ENCODE measurements at places on chromosomes 16 and 17. TPM values are rescaled to one million over a fixed set of nuclear protein-coding genes. Genes with fewer than 3 reads are reported as not detected.

- no peaks in the 10 kb centered on the region for H3K27me3 ChIP-seq
- H3K4me1 ChIP-seq = no peaks in the 10 kb centered on the region
- H3K27ac ChIP-seq = no peak overlapping the region
- DNase-seq = no peak
These were observed 30.6 kb upstream of the IRX3 start for GRCh38 chr16:54317101-54317611.

- H3K27ac ChIP-seq = no peak overlapping the region
- no peaks in the 10 kb centered on the region for H3K27me3 ChIP-seq
- no peak overlapping the region for H3K4me3 ChIP-seq
- no peaks in the 10 kb centered on the region for H3K4me1 ChIP-seq
- no peaks in the 10 kb centered on the region for H3K36me3 ChIP-seq
- no peak for DNase-seq
These were observed 32.7 kb upstream of the GCSH start for GRCh38 chr16:81128726-81129524.

DNA sequence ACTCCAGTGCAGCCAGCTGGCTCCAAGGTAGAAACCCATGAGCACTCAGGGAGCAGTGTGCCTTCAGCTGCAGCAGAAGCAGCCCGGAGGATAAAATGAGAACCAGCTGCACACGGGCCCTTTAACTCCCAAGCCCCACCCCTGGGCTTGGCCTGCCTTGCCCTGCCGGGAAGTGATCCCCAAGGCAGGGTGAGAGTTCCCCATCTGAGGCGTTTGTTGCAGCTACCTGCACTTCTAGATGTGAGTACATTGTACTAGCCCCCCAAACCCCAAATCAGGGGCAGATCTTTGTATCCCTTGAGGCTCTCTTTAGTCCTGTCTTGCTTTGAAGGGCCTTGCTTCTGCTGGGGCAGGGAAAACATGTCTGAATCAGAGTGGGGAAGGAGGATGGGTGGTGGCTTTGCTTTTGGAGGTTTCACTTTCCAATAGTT, at the start of gene MVP:
Gene MVP, plus strand, starts transcription at position 192 of the 431 bp plus-strand sequence. CDS start 10,088 bp downstream, outside the sequence.
- peaks cover 68% of the 10 kb centered on the region for H3K4me1 ChIP-seq
- peaks cover 44% of the 10 kb centered on the region for H3K36me3 ChIP-seq
- DNase-seq = peak; percentile 80
- H3K27me3 ChIP-seq = no peaks in the 10 kb centered on the region
- peak within 1 kb of the TSS; percentile 95 for H3K27ac ChIP-seq

DNA sequence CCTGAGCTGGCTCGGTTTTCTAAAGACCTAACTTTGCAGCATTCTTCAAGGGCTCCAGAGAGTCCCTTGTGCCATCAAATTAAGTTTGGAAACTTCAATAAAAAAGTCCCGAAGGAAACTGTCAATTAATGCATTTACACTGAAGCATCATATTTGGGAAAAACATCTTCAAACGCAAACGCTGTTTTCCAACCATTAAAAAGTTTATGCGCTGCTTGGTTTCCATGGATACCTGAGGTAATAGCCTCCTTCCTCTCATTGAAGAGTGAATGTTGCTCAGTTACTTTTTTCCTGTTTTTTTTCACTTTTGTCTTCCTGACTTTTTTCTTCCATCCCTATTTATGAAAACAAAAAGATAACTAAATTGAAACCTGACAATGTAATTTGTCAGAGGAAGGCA, 399.1 kb downstream of the MAF start:
- no peak overlapping the region for H3K4me3 ChIP-seq
- H3K27me3 ChIP-seq = no peaks in the 10 kb centered on the region
- H3K4me1 ChIP-seq = no peaks in the 10 kb centered on the region
- no peak for DNase-seq
- no peaks in the 10 kb centered on the region for H3K36me3 ChIP-seq

DNA sequence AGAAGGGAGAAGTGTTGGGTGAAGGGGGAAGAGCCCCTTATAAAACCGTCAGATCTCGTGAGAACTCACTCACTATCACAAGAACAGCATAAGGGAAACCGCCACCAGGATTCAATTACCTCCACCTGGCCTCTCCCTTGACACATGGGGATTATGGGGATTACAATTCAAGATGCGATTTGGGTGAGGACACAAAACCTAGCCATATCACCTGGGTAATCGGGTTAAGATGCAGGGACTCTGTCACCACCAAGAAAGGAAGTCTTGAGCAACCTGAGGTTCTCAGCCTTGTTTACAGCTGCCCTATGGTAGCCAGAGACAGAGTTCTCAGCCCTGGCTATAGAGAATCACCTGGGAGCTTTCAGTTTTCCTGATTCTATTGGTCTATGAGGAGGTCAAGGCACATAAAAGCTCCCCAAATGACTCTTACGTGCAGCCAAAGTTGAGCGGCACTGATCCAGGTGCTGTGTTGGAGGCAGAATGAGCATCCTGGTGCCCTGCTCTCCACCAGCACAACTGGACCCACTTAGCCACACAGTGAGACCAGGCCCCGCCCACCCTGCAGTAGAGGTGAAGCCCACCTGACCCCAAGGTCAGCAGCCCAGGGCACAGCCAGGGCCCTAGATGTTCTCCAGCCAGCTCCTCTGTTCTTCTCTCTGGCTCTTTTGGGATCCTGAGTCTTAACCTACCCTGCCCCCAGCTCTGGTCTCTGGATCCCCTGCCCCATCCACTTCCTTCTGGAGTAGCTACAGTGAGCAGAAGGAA, 138.5 kb upstream of the CDH5 start:
- no peaks in the 10 kb centered on the region for H3K4me1 ChIP-seq
- DNase-seq = no peak
- H3K27ac ChIP-seq = no peak overlapping the region
- H3K36me3 ChIP-seq = no peaks in the 10 kb centered on the region
- no peak overlapping the region for H3K4me3 ChIP-seq
- peaks cover 4% of the 10 kb centered on the region for H3K27me3 ChIP-seq

GRCh38 chr16:3101841-3102470, 2.9 kb upstream of the ZSCAN10 start:
- no peaks in the 10 kb centered on the region for H3K36me3 ChIP-seq
- peak overlapping the region; percentile 88 for H3K27ac ChIP-seq
- H3K4me1 ChIP-seq = peaks cover 43% of the 10 kb centered on the region

GRCh38 chr16:47461598-47462266, 601 bp downstream of the PHKB start:
- H3K27me3 ChIP-seq = no peaks in the 10 kb centered on the region
- peaks cover 59% of the 10 kb centered on the region for H3K4me1 ChIP-seq
- H3K27ac ChIP-seq = peak overlapping the region; percentile 84

DNA sequence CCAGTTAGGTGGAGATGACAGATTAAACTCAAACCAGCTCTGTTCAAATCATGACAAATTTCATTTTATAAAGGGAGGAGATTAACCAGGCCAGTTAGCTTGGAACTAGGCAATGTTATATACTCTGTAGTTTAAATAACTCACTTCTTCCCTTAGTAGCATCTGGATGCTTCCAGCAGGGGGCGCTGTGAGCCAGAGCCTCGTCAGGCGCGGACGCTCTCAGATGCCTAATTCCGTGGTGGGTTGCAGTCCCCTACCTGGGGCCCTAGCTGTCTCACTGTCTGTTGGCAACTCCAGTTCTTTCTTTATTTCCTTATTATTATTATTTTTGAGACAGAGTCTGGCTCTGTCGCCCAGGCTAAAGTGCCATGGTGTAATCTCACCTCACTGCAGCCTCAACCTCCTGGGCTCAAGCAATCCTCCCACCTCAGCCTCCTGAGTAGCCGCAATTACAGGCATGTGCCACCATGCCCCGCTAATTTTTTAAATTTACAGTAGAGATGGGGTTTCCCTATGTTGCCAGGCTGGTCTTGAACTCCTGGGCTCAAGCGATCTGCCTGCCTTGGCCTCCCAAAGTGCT, 17.3 kb upstream of the WFDC1 start:
- peaks cover 2% of the 10 kb centered on the region for H3K27me3 ChIP-seq
- peak; percentile 86 for DNase-seq
- no peaks in the 10 kb centered on the region for H3K4me1 ChIP-seq
- H3K36me3 ChIP-seq = no peaks in the 10 kb centered on the region
- no peak overlapping the region for H3K4me3 ChIP-seq

GRCh38 chr17:50955160-50955559, 89.0 kb upstream of the TOB1 start:
- no peak overlapping the region for H3K4me3 ChIP-seq
- peaks cover 9% of the 10 kb centered on the region for H3K4me1 ChIP-seq

GRCh38 chr16:8867932-8868415, 832 bp downstream of the CARHSP1 start:
- peaks cover 10% of the 10 kb centered on the region for H3K36me3 ChIP-seq
- peak; percentile 54 for DNase-seq
- H3K27me3 ChIP-seq = no peaks in the 10 kb centered on the region
- H3K4me3 ChIP-seq = peak overlapping the region; percentile 87
- peak overlapping the region; percentile 92 for H3K27ac ChIP-seq

DNA sequence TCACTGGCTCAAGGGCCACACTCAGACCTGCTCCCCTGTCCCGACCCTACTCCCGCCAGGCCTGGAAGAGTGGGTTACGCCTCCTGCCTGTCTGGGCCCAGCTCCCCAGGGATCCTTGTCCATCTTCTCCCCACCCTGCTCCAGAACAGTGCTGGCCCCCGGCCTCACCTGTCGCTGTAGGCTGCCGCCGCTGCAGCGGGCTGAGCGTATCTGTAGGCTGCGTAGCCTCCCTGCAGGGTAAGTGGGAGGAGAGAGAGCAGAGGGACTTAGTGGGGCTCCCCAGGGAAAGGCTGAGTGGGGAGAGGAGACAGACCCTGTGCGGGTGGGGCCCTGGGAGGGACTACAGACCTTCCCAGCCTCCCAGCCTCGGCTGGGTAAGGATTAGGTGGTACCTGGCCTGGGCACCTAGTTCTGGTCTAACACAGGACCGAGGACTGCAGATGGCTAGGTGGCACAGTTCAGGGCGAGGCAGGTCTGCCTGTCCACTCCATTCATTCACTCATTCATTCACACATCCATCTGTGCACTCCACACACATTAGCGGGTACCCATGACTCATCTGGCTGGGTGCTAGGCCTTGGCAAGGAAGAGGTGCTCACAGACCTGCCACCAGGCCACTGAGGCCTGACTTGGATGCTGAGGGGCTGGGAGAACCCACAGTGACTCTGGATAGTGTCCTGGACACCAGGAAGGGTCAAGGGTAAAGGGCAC, 20.9 kb downstream of the ENGASE start:
- peaks cover 3% of the 10 kb centered on the region for H3K4me1 ChIP-seq
- no peak overlapping the region for H3K4me3 ChIP-seq
- peaks cover 30% of the 10 kb centered on the region for H3K27me3 ChIP-seq
- no peak for DNase-seq
- no peaks in the 10 kb centered on the region for H3K36me3 ChIP-seq

DNA sequence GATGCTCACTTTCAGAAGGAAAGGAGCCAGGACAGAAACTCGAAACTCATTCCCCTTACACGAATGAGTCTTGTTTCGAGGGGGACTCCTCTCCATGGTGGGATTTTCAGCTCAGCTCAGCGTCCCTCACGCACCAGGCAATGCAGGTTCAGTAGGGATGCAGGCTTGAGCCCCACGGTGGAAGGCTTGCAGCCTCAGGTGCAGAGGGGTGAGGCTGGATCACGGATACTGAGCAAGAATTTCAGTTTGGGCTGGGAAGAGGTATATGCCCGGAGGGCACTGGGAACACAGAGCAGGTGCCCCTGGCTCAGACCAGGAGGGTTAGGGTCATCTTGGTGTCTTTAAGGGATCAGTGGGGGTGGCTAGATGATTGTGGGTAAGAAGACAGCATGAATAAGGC, 344.9 kb upstream of the TNRC6C start:
- H3K27ac ChIP-seq = no peak overlapping the region
- no peaks in the 10 kb centered on the region for H3K27me3 ChIP-seq
- no peak for DNase-seq

DNA sequence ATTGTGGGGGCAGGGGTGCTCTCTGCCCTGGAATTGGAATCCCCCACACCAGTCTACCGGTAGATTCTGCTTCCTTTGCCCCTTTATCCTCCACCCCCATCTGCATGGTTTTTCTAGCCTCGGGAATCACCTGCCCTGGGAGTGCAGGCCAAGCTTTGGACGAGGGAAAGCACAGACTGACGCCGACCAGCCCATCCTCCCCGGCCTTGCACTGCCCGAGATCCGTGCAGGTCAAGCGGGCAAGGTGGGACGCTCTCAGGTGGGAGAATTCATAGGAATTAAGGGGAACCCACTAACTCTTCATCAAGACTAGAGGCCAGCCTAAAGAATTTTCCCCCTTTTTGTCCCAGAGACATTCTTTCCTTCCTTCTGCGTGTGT, 9.9 kb upstream of the HOXB13 start:
- H3K36me3 ChIP-seq = no peaks in the 10 kb centered on the region
- no peak overlapping the region for H3K27ac ChIP-seq
- H3K4me1 ChIP-seq = peaks cover 14% of the 10 kb centered on the region
- H3K4me3 ChIP-seq = no peak overlapping the region

- H3K27me3 ChIP-seq = no peaks in the 10 kb centered on the region
- H3K27ac ChIP-seq = no peak overlapping the region
- no peak overlapping the region for H3K4me3 ChIP-seq
- DNase-seq = no peak
- no peaks in the 10 kb centered on the region for H3K4me1 ChIP-seq
These were observed 66.6 kb upstream of the TOX3 start for GRCh38 chr16:52613508-52613907.

DNA sequence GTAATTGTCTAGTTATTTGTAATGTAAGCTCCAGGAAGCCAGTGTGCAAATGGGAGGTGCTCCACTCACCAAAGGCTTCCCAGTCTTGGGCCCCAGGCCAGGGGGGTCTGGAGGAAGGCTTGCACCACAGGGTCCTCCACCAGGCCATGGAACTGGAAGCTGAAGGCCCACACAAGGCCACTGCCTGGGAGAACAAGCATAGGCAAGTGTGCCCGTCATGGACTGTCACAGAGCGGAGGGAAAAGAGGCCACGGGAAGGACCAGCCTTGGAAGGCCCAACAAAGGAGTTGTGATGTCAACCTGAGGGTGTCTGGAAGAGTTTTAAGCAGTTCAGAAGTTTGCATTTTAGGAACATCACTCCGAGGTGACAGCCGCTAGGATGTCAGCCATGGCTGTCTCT, 3.0 kb upstream of the SRRM2 start:
- H3K36me3 ChIP-seq = peaks cover 23% of the 10 kb centered on the region
- no peak overlapping the region for H3K27ac ChIP-seq
- no peak for DNase-seq
- no peaks in the 10 kb centered on the region for H3K27me3 ChIP-seq
- H3K4me1 ChIP-seq = peaks cover 20% of the 10 kb centered on the region

Gene CSF3
- total RNA-seq = not detected

Gene HP
- not detected for total RNA-seq

Gene CD79B
- 28.0 TPM for total RNA-seq
